ENCODE measurements at places on chromosomes 6 and 20.
A peak's percentile ranks its signal among the peaks of the same experiment; 100 is the strongest.

DNA sequence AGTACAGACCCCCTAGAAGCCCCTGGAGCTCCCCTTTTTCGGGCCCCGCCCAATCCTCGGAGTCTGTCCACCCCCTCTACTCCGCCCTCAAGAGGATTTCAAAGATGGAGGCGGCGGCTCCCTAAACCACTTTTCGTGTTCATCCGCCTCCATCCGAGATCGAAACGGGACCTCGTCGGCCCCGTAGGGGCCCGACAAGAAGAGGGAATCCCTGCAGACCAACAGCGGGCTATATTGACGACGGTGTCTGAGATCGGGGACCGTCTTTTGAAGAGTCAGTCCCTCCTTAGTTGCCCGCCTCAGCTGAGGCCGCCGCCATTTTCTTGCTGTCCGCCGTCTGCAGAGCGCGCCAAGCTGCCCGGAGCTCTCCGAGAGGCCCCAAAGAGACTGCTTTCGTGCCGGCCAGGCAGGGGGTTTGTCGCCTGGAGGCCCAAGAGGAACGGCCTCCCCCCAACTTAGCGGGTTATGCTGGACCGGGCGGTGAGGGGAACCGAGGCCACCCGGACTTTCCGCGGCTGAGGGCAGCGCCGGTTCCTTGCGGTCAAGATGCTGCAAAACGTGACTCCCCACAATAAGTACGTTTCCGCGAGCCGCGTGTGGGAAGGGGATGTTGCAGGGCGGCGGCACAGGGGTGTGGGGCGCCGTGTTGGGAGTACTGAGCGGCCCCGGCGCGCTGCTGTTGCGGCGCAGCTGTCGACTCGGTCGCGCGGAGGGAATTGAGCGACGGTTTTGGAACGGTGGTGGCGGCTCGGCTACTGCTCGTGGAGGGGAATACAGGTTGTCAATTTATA lies 4.2 kb downstream of the BRD2 start:
- DNase-seq, result peak; percentile 50

DNA sequence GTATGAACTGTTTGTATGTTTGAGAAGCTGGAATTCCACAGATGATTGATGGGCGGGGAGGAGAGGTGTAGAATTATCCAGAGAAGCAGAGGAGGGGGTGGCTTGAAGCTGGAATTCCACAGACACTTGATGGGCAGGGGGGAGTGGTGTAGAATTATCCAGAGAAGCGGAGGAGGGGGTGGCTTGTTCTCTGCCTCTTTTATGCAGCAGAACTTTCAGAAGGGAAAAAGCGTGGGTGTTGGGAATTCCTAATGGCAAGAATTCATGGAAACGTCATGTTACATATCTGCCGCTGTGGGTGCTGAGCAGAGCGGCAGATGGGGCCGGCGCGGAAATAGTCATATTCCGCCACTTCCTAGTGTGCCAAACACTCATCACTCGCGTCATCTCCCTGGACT lies 167.9 kb upstream of the KCNG1 start:
- no peak for DNase-seq

DNA sequence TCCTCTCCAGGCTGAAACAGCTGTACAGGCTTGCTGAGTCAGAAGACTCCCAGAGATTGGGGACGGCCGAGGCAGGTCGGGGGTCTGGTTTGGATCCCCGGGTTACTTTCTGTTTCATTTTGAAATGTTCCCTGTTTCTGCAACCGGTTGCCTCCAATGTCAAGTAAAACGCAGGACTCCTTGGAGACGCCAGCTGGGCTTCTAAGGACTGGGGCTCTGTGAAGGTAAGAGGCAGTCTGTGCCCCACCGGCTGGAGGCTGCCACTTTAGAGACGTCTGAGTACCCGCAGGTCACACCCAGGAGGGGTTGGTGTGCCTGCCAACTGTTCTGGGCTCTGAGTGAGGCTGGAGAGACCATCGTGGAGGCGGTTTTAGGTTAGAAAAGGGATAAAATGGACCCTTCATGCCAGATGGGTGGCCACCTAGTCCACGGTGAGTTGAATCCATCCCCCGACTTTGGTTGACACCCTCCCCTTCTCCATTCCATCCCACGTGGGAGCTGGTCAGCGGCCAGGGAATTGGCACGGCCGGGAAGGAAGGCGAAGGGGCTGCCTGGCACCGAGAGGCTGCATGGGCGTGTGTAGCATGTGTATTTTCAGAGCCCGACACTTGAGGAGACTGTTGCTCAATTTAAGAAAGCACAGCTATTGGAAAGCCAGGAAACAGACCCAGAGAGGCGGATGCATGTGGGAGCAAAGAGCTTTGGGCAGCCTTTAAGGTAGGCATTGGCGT lies 240.9 kb downstream of the PHACTR1 start:
- no peak for DNase-seq

DNA sequence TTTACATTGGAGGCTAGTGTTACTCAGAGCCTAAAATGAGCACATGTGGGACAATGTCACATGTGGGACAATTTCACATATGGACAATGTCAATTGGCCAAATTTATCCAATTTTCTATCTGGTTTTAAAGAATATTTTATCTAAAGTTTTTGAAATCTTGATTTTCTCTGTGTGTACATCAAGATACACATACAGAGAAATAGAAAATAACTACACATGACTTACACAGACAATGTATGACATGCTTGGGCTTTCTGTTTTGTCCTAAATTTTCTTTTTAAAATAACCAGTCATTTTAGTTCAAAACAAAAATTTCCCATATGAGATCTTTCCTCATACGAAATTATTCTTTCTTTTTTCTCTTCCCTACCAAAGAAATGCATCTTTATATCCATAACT lies 24.6 kb downstream of the GGTLC1 start:
- DNase-seq, result no peak

- no peak for DNase-seq
These were observed 48.7 kb downstream of the KCTD20 start for GRCh38 chr6:36491378-36491965.
